CD4-positive, alpha-beta memory T cell (primary cell): ENCODE measurements at places on chromosomes 4 and X.
A peak's percentile ranks its signal among the peaks of the same experiment; 100 is the strongest.

DNA sequence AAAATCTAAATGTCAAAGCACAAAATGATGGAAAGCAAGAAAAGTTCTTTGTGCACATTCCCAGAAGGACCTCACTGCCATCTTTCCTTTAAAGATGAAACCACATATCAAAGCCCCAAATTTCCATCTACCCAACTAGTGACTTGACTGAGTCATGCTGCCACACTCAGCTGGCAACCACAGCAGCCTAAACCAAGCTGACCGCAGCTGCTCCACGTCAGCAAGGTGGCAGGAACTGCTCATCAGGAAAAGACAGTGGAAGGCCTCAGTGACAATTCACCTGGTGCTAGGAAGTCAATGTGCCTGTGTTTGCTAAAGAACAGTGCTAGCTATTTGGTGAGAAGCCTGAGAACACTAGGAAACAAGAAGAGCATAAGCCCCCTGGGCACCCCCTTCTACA is 26.1 kb downstream of the ACOX3 start:
- peak; percentile 32 for DNase-seq

DNA sequence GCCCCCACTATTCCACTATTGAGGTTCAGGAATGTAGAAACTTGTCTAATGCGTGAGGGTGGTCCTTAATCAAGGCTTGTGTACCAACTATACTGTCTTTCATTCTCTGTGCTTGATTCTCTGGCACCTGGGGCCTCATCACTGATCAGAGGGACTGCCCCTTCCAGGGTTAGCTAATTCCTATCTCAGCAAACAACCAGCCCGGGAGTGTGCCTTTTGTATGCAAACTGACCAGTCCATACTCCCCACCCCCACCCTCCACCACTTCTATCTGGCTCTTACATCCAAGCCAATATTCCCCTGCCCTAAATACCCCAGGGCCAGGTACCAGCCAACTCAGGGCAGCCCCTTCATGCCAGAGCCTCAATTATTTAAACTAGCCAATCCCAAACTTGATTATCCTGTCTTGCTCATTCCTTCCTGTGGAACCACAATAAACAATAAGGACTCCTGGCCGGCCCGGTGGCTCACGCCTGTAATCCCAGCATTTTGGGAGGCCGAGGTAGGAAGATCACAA is 59.3 kb downstream of the FTHL17 start:
- DNase-seq: no peak

DNA sequence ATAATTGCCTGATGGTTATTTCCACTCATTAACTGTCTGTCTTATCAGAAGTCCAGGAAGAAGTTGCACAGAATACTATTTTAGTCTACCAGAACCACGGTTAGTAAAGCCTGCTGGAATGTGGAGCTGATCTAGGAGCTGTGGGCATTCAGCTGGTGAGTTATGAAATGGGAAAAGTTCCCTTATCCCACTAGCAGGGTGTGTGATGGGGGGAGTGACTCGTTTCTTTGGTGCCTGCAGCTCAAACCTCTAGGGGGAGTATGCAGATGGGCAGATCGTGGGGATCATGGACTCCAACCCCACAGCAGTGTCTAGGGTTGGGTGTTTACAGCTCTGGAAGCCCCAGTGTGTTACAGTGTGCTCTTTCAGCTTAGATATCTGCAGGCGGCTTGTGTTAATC is 305.7 kb upstream of the BOD1L1 start:
- DNase-seq: no peak

DNA sequence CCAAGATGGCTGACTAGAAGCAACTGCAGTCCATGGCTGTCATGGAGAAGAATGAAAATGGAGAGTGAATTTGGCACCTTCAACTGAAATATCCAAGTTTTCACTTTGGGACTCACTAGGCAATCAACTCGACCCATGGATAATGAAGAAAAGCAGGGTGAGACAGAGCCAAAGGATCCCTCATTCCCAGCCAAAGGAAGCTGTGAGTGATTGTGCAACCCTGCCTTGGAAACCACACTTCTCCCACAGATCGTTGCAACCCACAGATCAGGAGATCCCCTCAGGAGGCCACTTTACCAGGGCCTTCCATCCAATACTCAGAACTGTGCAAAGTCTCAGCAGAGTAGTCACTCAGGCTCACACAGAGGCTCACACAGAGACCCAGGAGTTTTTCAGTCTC is 4.5 kb downstream of the CFAP299 start:
- no peak for DNase-seq

GRCh38 chrX:133323431-133323830 is 91.9 kb downstream of the GPC4 start:
- DNase-seq: no peak

DNA sequence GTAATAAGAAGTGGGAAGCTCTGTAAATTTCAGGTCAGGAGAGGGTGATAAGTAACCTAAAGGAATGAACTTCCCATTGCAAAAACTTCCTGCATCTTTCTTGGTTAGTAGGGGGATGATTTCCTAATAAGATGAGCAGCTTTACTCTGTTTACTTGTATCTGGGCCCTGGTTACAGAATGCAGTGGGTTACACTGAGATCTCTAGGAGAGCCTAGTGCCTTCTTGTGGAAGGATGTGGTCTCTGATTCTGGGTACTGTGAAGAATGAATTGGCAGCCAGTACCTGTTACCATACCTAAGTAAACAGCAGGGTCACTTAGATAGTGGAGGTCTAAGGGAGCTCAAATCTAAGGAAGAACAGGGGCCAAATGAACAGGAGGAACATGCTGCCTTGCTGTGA is 320.6 kb downstream of the ARHGAP10 start:
- DNase-seq: peak; percentile 78

DNA sequence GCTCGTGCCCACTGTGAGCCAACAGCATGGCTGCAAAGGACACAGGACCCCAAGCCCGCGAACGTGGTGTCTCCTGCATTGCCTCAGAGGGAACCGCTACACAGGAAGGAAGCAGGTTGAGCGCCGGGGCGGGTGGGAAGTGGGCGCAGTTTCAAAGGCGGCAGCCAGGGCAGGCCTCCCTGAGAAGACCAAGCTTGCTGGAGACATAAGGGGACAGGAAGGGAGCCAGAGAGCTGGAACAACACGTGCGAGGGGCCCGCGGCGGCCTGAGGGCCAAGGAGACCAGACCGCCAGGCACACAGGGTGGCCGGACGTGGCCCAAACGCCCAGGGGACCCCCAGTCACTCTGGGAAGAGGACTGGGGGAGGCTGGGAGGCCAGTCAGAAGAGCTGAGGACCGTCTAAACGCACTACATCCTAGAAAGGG is 32.0 kb downstream of the CTBP1 start:
- peak; percentile 63 for DNase-seq

- no peak for DNase-seq
Measured at GRCh38 chr4:59400334-59400733, 1799.8 kb upstream of the ADGRL3 start.

DNA sequence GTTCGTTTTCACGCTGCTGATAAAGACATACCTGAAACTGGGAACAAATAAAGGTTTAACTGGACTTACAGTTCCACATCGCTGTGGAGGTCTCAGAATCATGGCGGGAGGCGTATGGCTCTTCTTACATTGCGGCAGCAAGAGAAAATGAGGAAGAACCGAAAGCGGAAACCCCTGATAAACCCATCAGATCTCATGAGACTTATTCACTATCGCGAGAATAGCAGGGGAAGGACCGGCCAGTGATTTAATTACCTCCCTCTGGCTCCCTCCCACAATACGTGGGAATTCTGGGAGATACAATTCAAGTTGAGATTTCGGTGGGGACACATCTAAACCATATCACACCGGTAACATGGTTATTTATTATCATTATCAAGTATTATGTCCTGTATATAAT is 2204.5 kb downstream of the ARAP2 start:
- no peak for DNase-seq
